Eye (tissue), 1 donor: ENCODE measurements at places on chromosomes 5 and 9.

DNA sequence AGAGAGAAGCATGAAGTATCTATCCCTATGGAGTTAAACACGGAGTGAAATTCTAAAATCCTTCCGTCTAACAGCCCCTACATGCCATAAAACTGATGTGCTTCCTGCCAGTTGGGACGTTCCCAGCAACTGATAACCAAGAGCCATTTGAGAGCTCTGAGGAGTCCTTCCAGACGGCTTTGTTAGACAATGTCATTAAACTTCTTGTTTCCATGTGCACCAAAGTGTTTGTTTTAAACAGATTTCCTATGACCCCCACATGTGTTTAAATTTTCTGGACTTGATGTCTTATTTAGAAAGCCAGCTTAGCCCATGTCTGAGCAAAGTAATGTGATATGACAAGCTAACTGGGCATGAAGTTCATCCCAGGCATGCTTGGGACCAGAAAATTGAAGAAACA lies 57.2 kb upstream of the LPAR1 start:
- DNase-seq, result peak; percentile 76

DNA sequence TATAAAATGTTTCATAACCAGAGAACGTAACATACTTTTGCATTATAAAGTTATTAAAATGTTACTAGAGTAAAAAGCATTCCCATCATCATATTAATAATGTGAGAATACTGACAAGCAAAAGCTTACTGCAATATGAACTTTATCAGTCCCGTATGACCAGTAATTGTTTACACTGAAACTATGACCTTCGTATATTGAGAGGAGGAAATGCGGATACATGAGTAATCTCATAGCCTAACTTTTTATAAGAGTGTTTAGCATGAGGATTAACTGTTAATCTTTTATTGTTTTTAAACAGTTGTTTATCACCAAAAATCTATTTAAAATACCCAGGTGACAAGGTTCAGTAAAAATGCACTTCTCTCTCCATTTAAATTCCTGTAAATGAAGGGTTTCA lies 272.4 kb downstream of the SLF1 start:
- DNase-seq, result no peak

DNA sequence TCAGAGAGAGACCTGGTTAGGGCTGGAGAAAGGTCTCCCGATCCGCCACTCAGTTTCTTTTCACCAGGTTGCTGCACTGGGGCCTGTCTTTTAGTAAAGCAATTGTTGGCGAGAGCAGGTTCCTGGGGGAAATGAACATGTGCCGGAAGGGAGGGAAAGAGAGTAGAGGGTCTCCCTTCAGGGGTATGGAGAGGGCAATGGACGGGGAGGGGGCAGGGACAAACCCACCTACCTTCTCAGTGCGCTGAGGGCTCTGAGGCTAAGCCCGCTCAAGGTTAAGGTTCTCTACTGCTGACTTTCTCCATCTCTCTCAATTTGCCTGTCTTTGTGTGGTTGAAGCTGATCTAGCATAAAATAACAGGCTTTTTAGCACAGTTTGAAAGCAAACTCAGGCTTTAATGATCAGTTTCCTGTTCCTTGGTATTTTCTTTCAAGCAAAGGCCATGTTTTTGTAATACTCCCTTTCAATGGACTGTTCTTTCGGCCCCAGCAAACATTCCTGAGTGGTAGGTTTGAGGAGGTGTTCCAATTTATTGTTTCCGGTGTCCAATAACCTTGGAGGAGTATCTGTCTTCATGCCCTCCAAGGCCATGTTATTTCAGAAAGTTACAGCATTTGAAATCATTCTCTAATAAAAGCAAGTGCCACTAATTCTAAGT lies 25.5 kb upstream of the TRAF1 start:
- no peak for DNase-seq

DNA sequence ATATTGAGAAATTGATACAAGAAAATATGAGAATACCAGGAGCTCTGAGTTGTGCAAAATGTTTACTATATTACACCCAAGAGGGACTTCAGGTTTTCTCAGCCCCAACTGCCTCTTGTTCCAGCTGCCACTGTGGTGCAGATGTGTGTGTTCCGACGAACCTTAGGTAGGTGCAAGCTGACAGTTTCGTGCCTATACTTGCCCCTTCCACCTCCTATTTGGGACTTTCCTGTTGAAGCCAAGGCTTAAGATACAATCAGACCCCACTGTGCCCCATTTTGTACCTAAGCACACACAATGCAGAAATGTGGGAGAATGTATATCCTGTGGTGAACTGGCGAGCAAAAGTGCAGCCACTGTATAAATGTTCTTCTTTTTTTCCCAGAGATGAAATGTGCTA lies 80.2 kb downstream of the LURAP1L start:
- no peak for DNase-seq

GRCh38 chr5:74978345-74978744 lies 74.0 kb downstream of the GCNT4 start:
- no peak for DNase-seq

GRCh38 chr5:73436535-73437100 lies 12.0 kb downstream of the FOXD1 start:
- DNase-seq, result no peak

DNA sequence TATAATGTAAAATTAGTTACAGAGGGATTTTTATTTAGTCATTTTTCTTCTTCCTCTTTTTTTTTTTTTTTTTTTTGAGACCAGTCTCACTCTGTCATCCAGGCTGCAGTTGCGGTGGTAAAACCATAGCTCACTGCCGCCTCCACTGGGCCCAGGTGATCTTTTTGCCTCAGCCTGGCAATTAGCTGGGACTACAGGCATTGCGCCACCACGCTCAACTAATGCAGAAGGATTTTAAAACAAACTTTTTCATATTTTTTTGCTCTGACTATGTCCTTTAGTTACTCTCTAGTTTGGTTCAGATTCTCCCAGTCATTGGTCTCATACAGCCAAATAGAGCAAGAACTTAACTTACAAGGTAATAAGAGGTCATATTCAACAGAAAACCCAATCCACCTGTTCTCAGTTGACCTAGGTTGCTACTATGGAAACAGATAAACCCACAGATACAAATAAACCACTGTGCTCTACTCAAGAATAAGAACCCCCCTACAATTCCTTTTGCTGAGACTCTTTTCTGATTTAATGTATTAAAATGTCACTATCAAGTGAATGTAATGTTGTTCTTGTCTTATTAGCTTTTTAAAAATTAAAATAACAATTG lies 50.1 kb upstream of the TTC39B start:
- DNase-seq, result no peak

DNA sequence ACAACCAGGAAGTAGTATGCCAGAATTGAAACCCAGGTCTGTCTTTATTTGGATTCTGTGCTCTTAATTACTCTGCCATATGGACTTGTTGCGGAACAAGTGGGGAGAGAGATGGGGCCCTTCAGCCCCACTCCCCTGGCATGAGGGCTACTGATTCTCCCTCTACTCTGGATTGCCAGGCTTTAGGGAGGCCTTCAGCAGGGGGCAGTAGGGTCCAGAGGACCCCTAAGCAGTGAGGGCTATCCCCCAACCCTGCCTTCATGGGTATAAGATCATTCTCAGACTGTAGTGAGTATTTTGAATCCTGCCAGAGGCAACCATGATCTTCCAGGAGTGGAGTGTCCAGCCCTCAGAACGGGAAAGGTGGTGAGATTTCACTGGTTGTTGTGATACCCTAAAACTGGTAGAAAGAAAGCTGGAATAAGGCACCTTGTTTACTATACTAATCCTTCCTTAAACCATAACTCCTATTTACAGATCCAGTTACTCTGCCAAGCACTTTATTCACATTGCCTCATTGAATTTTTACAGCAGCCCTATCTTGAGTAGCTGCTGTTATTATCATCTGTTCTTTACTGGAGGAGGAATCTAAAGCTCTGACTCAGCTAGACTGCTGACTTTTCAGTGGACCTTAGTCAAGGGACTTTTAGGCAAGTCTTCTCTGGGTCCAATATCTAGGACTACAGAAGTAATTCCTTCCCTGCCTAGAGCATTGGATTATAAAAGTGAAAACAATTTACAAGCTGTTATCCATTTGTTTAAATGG lies 31.3 kb upstream of the LARP1 start:
- no peak for DNase-seq

DNA sequence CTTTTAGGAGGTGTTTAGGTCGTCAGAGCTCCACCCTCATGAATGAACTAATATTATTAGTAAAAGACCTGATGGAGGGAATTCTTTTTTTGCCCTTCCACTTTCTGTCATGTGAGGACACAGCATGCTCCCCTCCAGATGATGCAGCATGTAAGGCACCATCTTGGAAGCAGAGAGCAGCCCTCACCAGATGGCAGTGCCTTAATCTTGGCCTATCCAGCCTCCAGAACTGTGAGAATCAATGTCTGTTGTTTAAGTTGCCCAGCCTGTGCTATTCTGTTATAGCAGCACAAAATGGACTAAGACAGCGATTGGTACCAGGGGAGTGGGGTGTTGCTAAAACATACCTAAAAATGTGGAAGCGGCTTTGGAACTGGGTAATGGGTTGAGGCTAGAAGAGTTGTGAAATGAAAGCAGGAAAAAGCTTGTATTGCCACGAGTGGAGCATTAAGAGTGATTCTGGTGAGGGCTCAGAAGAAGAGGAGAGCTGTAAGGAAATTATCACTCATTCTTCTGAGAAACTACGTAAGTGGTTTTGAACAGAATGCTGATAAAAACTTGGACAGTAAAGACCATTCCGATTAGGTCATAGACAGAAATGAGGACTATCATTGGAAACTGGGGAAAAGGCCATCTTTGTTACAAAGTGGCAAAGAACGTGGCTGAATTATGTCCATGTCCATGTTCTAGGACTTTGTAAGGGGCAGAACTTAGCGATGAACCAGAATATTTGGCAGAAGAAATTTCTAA lies 28.6 kb downstream of the PTPDC1 start:
- no peak for DNase-seq

DNA sequence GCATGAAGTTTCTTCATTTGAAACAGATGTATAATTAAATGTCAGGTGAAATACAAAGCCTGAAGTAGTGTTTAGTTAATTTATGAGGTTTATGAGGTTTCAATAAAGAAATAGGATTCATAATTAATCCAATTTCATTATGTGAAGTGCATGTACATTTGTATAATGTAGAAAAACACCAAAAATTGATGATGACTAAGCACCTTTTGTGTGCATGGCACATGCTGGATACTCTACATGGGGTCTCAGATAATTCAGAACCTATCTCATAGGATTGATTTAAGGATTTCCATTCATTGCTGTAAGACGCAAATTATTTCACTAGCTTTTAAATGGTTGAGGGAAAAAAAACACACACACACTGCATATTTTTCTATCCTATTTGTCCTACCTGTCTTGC lies 143.9 kb downstream of the ESM1 start:
- DNase-seq, result no peak

GRCh38 chr5:99141534-99142128 lies 212.8 kb upstream of the CHD1 start:
- DNase-seq, result no peak

DNA sequence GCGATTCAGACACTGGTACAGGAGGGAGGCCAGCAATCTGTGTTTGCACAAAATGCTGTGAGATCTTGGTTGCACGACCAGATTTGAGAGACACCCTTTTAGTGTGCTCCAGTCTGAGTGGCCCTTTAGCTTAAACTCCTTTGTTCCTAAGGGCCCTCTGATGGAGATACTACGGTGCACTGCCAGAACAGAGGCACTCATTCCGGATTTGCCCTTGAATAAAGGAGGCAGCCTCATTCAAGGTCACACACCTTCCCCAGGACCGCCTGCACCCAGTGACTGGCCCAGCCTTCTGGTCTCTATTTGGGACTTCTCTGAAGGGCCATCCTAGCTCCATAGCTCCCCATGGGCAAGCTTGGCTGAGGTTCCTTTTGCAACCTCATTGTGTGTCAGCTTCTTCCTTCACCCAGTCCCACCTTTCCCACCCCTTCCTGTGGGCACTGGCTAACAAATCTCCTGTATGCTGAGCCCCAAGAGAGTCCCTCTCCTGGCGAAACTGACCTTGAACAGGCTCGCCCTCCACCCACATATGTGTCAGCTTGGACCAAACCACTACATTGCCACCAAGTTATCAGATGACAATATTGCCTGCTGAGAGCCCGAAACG lies 191.7 kb downstream of the GABBR2 start:
- no peak for DNase-seq

- no peak for DNase-seq
Measured at GRCh38 chr9:107755246-107755645, 265.7 kb upstream of the KLF4 start.

DNA sequence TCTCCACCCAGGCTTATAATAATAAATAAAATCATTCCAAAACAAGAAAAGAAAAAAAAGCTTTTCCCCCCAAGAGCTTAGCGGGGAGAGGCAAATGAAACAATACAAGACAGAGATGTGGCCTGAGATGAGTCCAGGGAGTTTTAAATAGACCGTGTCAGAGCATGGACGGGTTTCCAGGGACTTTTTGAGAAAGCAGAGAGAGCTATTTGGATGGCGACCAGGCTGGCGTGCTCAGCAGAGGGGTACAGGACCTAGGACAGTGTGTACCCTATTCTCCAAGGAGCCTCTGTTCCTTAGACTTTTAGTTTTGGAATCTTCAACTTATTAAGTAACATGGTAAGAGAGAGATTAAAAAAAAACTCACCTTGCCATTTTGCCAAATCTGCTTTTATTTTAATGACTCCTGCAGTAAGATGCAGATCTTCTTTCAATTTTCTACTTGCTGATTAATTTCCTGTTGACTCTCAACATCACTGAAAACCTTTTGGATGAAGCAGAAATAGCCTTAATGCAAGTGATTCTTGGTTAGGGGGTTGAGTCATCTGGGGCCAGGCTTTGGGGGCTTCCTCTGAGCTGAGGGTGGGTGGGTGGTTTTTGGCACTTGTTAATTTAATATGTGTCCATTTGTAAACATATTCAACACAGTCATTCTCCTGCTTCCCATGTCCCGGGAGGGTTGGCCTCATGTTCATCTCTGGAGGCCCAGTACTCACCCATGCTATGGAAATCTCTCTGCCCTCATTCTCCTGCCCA lies 49.6 kb upstream of the OSMR start:
- DNase-seq, result no peak

GRCh38 chr5:90381213-90381929 lies 28.2 kb downstream of the CETN3 start:
- no peak for DNase-seq

DNA sequence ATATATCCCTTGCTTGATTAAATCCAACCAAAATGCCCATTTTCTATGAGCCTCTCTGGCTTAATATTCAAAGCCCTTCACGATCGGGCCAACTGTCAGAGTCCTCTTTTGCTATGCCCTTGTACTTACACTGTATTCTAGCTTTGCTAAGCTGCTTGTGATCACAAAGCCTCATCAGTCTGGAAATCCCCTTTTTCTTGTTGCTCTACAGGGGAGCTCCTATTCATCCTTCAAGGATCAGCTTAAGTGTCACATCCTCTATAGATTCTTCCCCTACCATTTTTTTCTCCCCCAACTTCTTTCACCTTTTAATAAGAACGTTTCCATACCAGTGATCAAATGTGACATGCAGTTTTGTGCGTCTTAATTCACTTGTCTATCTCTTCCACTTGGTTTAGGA lies 450.4 kb upstream of the CHD1 start:
- DNase-seq, result peak; percentile 45

DNA sequence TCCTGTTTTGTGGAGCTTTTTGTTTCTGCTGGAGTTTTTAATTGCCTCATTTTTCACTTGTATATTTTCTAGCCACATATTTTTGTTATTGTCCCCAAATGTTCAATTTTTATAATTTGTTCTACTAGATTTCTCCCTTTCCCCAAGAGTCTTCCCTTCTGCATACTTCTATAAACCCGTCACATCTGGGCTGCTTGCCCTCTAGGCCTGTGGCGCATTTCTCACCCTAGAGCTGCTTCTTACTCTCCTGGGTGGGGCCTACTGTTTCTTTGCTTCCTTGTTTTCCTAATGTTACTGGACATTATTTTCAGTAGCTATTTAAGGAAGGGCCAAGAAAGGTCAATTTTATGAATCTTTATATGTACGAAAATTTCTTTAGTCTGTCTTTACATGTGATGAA lies 51.5 kb downstream of the NXNL2 start:
- no peak for DNase-seq

- no peak for DNase-seq
Measured at GRCh38 chr9:123434619-123435240, 78.7 kb downstream of the CRB2 start.
